CD4-positive, alpha-beta T cell treated with Interleukin-17A for 1 hour (primary cell): ENCODE measurements at places on chromosomes 1 and 21.

- DNase-seq, result no peak
Measured at GRCh38 chr1:231072041-231072440, 32.0 kb upstream of the FAM89A start.

- no peak for DNase-seq
Measured at GRCh38 chr1:226821719-226822085, 48.7 kb upstream of the PSEN2 start.

GRCh38 chr1:26307363-26307781 lies 936 bp upstream of the UBXN11 start:
- peak; percentile 59 for DNase-seq

- DNase-seq, result no peak
Measured at GRCh38 chr1:192952646-192953045, 106.5 kb downstream of the UCHL5 start.

- no peak for DNase-seq
Measured at GRCh38 chr1:97350662-97351061, 570.2 kb downstream of the DPYD start.

GRCh38 chr21:42075686-42076471 lies 4.8 kb downstream of the UMODL1 start:
- DNase-seq, result no peak

DNA sequence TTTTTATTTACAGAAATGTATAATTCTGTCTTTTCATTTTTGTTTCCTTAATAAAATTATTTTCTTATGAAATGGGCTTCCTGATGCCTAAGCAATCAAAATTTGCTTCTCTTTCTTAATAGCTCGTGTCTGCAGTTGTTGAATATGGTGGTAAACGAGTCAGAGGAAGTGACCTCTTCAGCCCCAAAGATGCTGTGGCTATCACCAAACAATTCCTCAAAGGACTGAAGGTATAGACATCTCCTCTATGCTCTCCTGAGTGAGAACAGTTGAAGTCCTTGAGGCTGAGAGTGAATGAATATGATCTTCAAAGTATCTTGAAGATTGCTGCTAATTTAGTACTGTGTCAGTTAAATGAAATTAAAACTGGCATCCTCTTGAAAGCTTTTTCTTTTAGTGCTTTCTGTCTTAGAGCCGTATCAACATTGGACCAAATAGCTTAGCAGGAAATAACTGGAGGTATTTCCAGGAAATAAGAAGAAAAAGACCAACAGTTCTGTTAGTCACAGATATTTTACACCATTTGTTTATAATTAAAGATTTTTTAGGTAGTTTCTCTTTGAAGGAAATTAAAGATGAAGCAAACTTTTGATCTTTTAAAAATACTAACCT lies 24.7 kb downstream of the VPS45 start:
- no peak for DNase-seq

DNA sequence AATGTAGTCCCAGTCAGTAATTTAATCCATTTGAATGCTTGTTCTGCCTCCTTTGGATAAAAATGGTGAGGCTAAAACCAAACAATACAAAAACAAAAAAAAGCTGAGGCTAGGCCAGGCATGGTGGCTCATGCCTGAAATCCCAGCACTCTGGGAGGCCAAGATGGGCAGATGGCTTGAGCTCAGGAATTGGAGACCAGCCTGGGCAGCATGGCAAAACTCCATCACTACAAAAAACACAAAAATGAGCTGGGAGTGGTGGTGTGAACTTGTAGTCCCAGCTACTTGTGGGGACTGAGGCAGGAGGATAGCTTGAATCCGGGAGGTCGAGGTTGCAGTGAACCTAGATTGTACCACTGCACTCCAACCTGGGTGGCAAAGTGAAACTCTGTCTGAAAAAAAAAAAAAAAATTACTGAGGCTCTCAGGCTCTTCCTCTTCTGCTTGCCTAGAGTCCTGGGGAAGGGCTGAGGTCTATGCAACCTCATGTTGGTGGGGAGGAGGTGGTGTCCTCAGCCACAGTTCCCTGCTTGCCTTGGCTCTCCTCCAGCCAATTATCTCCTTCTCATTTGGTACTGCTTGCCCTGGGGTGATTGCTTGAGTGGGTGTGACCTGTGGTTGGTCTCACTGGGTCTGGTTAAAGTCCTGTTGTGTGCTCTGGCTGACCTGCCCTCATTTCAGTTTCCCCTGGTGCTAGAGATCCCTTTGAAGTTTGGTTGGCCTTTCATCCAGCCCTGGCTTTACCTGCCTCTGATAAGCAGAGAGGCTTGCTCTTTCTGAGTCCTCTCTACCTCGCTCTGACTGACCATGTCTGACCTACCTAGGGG lies 20.9 kb downstream of the S1PR1 start:
- peak; percentile 63 for DNase-seq

- DNase-seq, result no peak
Measured at GRCh38 chr1:98355656-98356383, 305.7 kb upstream of the SNX7 start.

DNA sequence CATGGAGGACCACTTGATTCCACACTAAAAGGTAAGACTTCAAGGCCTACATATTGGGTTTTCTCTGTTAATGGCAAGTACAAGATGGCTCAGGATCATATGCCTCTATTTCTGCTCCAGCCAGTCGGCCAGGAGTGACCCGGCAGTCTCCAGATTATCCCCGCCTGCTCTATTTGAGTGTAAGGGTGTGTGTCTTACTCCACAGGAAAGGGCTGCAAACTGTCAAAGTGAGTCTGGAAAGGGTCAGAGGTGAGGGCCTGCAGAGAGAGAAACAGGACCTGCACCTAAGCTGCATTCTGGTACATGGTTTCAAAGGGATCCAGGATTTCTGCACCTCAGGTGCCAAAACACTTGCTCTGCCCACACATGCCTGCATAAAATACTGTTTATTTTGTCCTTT lies 9.2 kb downstream of the ZNF692 start:
- DNase-seq, result no peak

GRCh38 chr1:24052220-24052619 lies 59.7 kb downstream of the MYOM3 start:
- no peak for DNase-seq

DNA sequence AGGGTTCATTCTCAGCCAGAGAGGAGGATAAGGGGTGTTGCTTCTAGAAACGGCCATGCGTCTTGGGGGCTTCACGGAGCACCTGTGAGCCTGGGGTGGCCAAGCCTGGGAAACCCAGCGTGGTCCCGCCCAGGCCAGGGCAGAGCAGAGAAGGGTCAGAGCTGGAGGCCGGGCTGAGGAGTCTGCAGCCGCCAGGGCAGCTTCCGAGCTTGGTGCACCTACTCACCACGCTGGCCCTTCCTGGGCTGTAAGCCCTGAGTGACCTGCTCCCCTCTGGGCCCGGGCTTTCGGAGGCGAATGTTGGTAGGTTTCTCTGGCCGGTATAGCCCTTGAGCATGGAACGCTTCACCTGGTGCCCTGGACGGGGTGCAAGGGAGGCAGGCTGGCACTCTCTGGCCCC lies 169.8 kb upstream of the ARHGEF16 start:
- no peak for DNase-seq

- no peak for DNase-seq
Measured at GRCh38 chr1:10815858-10816195, 19.4 kb upstream of the CASZ1 start.

DNA sequence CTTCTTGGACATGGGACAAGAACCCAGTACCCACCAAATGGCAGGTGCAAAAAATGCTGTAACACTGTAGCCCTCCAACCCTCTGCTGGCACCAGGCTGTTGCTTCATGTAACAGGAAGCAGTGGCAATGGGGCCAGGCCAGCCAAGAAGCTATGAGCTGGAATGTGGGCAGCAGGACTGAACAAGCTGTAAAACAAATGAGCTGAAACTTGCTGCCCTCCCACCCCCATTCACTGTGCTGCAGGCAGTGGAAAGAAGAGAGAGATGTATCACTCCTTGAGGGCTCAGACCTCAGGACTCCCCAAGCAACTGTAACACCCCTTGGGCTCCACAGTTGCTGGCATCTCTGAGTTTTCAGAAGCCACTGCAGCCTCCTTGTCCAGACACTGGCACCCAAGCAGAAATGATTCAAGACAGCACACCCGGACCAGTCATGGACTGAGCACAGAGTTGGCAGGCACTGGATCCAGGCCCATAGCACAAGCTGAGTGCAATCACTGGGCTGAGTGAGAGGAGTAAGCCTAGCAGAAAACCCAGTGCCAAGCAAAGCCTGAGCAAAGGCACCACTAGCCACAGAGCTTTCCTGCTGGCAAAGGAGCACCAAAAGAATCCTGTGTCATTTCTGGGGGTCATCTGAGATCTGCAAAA lies 321.4 kb upstream of the CXADR start:
- no peak for DNase-seq
